ENCODE measurements at places on chromosomes 3 and 15.
A peak's percentile ranks its signal among the peaks of the same experiment; 100 is the strongest.

DNA sequence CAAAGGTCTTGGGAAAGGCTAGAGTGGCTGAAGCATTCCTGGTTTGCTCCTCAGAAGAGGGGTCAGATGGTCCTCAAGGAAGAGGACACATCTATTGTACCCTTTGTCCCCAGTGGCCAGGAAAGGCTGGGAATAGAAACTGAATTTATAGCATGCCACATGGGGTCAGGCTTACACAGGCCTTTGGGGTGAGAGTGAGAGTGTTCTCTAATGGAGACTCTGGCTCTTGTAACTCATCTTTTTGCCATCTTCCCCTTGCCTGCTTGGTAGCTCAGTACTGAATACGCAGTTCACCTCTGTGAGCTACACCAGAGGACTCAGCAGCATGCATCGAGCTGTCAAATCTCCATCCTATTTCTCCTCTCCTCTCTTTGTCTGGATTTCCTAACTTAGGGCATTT is 87.5 kb downstream of the ATP2B2 start:
- peak; percentile 61 for DNase-seq

GRCh38 chr3:78979028-78979427 is 788.8 kb downstream of the ROBO1 start:
- DNase-seq: peak; percentile 5

GRCh38 chr15:87167055-87167454 is 1087.4 kb downstream of the AGBL1 start:
- DNase-seq: peak; percentile 76

DNA sequence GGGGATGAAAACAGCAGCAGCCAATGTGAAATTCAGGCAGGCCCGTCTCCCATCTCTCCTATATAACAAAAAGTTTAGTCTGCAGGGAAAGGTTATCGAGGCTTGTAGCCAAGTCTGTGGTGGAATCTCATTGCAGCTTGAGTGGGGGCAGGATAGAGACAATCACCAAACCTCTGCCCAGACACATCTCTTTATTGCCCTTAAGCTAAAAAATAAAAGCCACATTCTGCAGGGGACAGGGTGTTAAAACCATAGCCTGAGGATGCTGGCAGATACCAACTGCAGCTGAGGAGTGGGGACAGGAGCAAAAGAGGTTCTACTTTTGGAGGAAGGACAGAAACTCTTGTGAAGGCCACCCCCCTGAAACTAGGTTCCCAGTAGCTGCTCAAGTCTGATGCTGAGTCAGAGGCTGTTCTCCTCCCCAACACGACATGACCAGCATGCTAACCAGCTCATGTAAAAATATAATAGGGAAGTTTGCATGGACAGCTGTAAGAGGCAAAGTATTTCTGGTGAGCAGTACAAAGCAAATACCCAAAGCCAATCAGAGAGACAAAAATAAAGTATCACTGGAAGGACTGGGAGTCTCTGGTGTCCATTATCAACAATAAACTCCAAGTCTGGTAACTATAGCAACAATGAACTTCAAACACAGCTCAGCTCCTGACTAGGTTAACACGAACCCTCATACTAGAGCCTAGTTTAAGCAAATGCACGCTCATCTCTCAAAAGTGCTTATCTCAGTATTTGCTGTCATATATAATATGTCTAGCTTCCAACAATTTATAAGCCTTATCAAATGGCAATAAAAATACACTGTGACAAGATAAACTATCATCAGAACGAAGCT is 362.2 kb upstream of the SLCO3A1 start:
- peak; percentile 63 for DNase-seq

DNA sequence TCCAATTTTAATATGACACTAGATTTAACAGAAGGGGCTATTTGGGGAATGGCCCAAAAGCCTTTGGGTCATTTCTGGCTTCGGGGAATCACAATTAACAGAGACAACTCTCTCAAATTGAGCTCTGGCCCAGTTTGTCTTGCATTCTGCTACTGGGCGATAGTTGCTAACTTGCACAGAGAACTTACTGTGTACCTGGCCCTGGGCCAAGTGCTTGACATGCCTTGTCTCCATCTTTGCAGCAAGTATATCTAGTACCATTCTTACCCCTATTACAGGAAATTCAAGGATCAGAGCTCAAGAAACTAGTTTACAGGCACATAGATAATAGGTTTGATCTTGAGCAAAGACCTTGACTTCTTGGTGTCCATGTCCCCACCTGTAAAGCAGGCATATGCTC is 175.7 kb downstream of the TMEM108 start:
- no peak for DNase-seq
